ENCODE measurements at places on chromosomes 2 and 18.

- peak; percentile 8 for DNase-seq
Measured at GRCh38 chr2:129913695-129914495, 65.6 kb upstream of the RAB6C start.

- no peak for DNase-seq
Measured at GRCh38 chr2:234292205-234292961, 204.5 kb downstream of the ARL4C start.

DNA sequence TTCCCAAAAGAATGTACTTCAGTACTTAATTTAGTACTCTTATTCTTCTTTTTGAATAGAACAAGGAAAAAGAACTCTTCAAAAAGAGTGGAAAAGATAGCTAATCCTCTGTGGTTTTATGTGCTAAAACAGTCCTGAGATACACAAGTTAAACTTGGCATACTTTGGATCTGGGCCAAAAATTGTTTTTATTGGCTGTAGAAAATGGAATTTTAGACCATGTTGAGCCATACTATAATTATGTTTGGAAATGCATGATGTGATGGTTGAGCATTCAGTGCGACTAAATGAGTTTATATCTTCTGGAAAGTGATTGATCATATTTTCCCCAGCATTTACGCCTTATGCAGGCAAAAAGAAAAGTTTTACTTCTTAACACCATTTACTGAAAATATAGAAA lies 18.0 kb upstream of the PDE1A start:
- no peak for DNase-seq

GRCh38 chr2:38581193-38582147 lies 21.3 kb downstream of the HNRNPLL start:
- peak; percentile 43 for DNase-seq

- DNase-seq = no peak
Measured at GRCh38 chr18:3056311-3056710, 43.4 kb upstream of the LPIN2 start.

GRCh38 chr18:13306583-13306982 lies 88.0 kb downstream of the LDLRAD4 start:
- DNase-seq = no peak

- DNase-seq = no peak
Measured at GRCh38 chr2:55609938-55610578, 7.4 kb downstream of the PPP4R3B start.

DNA sequence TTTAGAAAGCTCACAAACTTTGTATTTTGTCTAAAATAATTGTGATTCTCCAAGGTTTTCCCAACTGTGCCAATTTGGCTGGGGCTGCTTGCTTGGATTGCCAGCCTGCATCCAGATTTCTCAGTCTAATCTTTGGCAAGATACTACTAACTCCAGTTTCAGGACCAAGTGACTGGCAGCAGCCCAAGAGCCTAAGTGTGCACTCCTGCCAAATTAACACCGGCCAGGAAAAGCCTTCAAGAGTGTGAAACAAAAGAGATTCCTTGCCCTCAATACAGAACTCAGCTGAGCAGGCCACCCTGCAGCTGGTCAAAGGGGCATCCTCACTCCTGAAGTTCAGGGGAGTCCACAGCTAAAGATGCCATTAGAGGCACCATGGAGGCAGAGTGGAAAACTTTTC lies 589.0 kb upstream of the ACVR2A start:
- DNase-seq = no peak

DNA sequence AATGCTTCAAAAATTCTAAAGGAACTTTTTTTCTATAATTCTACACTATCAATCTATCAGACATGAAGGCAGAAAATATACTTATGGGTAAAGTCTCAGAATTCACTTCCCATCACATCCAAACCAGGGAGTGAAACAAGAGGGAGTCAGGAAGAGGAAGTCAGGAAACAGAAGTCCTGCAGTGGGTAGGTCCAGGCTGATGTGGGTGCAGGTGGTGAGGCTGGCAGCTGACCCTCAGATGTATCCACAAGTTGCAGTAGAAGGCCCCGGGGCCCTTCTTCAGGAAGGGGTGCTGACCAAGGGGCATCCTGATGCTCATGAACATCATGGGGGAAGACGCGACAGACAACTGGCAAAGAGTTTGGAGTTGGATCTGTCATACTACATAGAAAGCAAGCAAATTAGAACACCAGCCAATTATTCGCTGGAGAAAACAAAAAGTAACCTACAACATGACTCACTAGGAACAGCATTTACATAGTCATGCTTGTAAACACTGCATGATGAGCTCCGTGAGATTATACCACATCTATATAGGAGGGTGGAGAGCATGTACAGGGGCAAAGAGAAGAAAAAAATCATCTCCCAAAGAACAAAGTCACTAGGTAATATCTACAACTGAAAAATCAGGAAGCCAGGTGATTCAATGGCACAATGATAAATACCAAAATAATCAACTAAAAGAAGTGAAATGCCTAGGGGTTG lies 4.2 kb downstream of the UXS1 start:
- DNase-seq = no peak

- no peak for DNase-seq
Measured at GRCh38 chr2:9654452-9655100, 23.8 kb upstream of the YWHAQ start.

GRCh38 chr2:40406485-40407289 lies 45.2 kb downstream of the SLC8A1 start:
- DNase-seq = no peak

GRCh38 chr2:28606986-28607441 lies 111.2 kb downstream of the PLB1 start:
- DNase-seq = no peak

GRCh38 chr2:168160897-168161296 lies 86.5 kb downstream of the STK39 start:
- DNase-seq = no peak

DNA sequence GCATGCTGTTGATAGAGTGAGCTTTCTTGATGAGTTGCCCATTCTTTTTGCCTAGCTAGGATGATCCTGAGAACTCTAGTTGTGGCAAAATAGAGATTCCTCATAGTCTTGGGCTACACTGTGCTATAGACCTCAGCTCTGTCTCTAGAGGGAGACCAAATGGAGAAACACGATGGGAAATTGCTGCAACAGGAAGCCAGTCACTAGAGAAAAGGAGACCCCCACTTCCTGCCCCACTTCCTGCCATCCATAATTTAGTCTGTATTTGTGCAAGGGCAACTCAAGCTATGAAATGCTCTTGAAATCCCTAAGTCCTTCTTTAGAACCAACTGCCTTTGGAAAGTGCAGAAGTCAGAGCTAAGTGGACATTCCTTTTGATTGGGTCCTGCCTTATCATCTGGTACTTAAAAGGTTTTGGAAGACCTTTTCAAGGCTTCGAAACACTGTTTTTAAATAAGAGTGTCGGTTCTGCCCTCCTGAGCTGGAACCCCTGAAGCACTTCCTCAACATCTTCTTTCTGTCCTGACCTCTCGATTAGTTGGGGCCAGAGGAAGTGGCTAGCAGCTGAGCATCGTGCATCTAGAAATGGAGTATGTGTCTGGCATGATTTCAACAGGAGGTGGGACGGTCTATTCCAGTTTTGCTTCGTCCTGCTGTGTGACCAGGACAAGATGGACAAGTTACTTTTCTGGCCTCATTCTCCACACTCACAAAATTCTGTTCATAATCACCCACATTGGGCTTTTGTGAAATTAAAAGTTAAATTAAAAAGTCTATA lies 8.6 kb upstream of the KCNE4 start:
- DNase-seq = no peak

- DNase-seq = no peak
Measured at GRCh38 chr2:117983040-117983439, 30.8 kb downstream of the CCDC93 start.

DNA sequence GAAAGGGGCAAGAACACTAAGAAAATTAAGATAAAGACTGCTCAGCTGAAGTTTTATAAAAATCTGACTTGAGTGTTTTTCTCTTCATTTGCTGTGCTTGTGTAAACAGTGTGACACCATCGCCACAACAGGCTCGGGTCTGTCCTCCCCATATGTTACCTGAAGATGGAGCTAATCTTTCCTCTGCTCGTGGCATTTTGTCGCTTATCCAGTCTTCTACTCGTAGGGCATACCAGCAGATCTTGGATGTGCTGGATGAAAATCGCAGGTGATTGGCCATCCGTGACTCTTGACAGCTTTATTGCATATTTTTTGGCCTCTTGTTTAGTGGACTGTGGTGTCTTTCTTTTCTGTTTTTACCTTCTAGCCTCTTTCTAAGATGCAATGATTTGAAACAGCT lies 22.1 kb downstream of the MFF start:
- no peak for DNase-seq

DNA sequence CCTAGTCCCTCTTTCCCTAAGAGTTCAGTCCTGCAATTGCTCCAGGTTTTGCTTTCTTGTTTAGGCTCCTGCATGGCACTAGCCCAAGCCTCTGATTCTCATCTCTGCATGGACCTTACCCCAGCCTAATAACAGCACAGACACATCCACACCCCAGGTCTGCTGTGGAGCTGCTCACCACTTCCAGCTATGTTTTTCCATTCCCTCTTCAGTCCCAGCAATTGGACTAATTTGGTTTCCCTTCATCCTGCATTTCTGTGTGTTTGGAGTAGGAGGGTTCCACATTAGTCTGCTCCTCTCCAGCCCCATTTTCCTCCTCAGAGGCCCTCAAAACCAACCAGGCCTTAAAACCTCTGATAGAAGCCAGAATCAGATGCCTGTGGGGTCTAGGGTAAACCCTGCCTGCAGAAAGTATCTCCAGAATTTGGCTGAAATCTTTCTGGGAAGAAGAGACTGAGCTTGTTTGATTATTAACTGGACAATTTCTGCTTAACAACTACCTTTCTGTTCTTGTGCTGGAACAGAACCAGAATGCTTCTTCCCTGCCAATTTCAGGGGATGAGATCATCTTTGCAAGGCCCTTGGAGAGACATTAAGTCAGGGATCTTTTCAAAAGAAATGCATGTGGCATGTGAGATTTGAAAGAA lies 95.9 kb downstream of the GFPT1 start:
- no peak for DNase-seq

Data from colonic mucosa (tissue), 4 donors.